ENCODE measurements at places on chromosomes 4 and X. TPM values are rescaled to one million over a fixed set of nuclear protein-coding genes. Genes with fewer than 3 reads are reported as not detected.

- H3K4me3 ChIP-seq = no peak overlapping the region
- no peak overlapping the region for H3K27ac ChIP-seq
- no peaks in the 10 kb centered on the region for H3K27me3 ChIP-seq
- no peaks in the 10 kb centered on the region for H3K36me3 ChIP-seq
Observed at GRCh38 chr4:94934201-94934600, 176.4 kb downstream of the BMPR1B start.

MAGEE1 gene
- 0.95 TPM for total RNA-seq

DNA sequence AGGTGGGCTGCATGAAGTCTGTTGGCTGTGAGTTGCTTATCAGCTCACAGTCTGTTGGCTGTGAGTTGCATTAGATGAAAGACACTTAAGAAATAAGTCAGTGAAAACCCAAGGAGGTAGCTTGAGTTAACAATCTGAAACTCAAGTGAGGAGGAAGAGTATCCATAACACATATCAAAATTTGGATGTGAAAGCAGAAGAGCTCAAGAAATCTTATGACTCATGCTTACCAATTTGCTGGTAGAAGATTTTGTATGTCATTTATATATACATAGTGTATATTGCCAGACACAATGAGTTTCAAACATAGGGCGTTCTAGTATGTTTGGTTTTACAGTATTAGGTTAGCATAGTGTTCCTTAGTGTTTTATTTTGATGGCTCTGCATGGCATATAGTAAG is 107.4 kb downstream of the DDIT4L start:
- no peaks in the 10 kb centered on the region for H3K4me1 ChIP-seq
- H3K27me3 ChIP-seq = no peaks in the 10 kb centered on the region
- no peak overlapping the region for H3K4me3 ChIP-seq
- no peaks in the 10 kb centered on the region for H3K36me3 ChIP-seq
- no peak for DNase-seq
- H3K27ac ChIP-seq = no peak overlapping the region

- H3K36me3 ChIP-seq = no peaks in the 10 kb centered on the region
- no peaks in the 10 kb centered on the region for H3K4me1 ChIP-seq
- H3K4me3 ChIP-seq = no peak overlapping the region
Observed at GRCh38 chr4:91989914-91990313, 313.9 kb upstream of the GRID2 start.

ART3 gene
- total RNA-seq = 2.6 TPM

DNA sequence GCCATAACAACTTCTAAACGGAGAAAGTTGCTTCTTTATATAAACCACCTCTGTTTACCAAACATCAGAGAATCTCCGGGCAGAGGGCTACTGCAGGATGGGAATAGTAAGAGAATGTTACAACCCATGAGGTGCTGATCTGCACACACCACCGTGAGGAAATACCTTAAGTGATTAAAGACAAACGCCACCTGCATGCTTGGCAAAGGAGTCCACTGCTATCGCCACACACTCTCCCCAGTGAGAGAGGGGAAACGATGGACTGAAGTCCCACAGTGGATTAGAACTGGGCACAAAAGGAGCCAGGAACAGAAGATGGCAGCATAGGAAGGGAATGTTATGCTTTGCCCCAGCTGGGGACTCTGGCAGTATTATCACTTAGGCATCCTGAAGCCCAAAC is 15.6 kb downstream of the MAML3 start:
- H3K36me3 ChIP-seq = no peaks in the 10 kb centered on the region
- no peak overlapping the region for H3K27ac ChIP-seq
- H3K4me3 ChIP-seq = no peak overlapping the region
- no peak for DNase-seq

MBNL3 gene
- total RNA-seq = 18.2 TPM

GRCh38 chr4:82266345-82266744 is 107.4 kb downstream of the HNRNPD start:
- H3K27ac ChIP-seq = no peak overlapping the region
- no peak for DNase-seq
- no peak overlapping the region for H3K4me3 ChIP-seq
- no peaks in the 10 kb centered on the region for H3K27me3 ChIP-seq

ARSH gene
- not detected for total RNA-seq

DNA sequence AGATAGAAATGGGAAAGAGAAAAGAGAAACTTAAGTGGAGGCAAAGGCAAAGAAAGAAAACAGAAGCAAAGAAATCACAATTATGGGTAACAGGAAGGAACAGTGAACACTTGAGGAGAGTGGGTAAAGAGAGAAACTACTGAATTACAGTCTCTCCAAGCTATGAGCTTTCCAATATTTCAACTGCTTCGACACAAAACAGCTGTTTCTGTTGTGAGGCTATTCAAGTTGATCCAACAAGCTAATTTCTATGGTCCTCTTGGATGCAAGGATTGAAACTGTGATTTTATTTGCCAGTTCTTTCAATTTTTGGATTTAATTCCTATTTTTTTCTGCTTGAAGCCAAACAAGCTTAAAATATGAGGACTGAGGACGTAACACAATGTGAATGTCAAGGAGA is 80.5 kb upstream of the ADGRA3 start:
- H3K4me3 ChIP-seq = no peak overlapping the region
- DNase-seq = no peak
- no peak overlapping the region for H3K27ac ChIP-seq
- H3K27me3 ChIP-seq = no peaks in the 10 kb centered on the region
- H3K36me3 ChIP-seq = no peaks in the 10 kb centered on the region

GRCh38 chr4:162151850-162152249 is 11.9 kb downstream of the FSTL5 start:
- no peak for DNase-seq
- no peaks in the 10 kb centered on the region for H3K4me1 ChIP-seq
- no peaks in the 10 kb centered on the region for H3K36me3 ChIP-seq
- H3K4me3 ChIP-seq = no peak overlapping the region

- H3K4me1 ChIP-seq = no peaks in the 10 kb centered on the region
- no peaks in the 10 kb centered on the region for H3K36me3 ChIP-seq
- no peaks in the 10 kb centered on the region for H3K27me3 ChIP-seq
- no peak overlapping the region for H3K27ac ChIP-seq
Observed at GRCh38 chr4:111847296-111848008, 297.8 kb upstream of the FAM241A start.

GRCh38 chrX:100379388-100379986 is 30.6 kb downstream of the PCDH19 start:
- no peaks in the 10 kb centered on the region for H3K36me3 ChIP-seq
- no peak overlapping the region for H3K4me3 ChIP-seq
- H3K27ac ChIP-seq = no peak overlapping the region
- H3K4me1 ChIP-seq = peaks cover 15% of the 10 kb centered on the region
- H3K27me3 ChIP-seq = no peaks in the 10 kb centered on the region

DNA sequence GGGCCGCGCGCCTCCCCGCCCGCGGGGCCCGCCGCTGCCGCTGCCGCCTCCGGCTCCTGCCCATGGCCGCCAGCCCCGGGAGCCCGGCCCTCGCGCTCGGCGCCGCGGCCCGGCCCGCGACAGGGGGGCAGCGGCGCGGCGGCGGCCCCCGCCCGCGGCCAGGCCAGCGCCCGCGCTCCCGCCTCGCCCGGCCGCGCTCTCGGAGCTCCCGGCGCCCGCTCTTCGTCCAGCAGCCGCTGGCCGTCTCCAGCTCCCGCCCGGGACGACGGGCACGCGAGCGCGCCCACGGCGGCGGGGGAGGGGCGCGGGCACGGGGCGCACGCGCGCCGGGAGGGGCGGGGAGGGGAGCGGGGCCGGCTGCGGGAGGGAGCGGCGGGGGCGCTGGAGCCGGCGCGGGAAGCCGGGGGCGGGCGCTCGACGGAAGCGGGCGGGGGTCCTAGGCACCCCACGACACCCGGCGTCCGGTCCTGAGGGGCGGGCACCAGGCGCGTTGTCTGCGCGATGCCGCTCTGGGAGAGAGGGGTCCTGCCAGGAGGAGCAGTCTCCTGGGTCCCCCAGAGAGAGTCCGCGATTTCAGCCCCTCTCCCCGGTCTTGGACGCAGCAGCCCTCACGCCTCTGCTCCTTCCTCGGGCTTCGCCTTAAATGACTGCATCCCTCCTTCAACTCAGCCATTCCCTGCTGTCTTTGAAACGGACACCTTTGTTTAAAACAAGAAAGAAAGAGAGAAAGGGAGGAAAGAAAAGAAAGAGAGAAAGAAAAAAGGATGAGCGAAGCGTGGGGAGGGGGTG is 490 bp upstream of the PDZD4 start:
- H3K4me3 ChIP-seq = peak overlapping the region; percentile 49
- H3K4me1 ChIP-seq = peaks cover 4% of the 10 kb centered on the region
- DNase-seq = no peak
- H3K36me3 ChIP-seq = no peaks in the 10 kb centered on the region
- no peaks in the 10 kb centered on the region for H3K27me3 ChIP-seq
- no peak overlapping the region for H3K27ac ChIP-seq

GRCh38 chrX:39749135-39749534 is 348.6 kb downstream of the BCOR start:
- no peak overlapping the region for H3K4me3 ChIP-seq
- no peaks in the 10 kb centered on the region for H3K4me1 ChIP-seq
- no peak overlapping the region for H3K27ac ChIP-seq
- H3K36me3 ChIP-seq = no peaks in the 10 kb centered on the region
- no peak for DNase-seq

- H3K36me3 ChIP-seq = peaks cover 7% of the 10 kb centered on the region
- H3K4me3 ChIP-seq = no peak overlapping the region
- no peak overlapping the region for H3K27ac ChIP-seq
- no peaks in the 10 kb centered on the region for H3K27me3 ChIP-seq
Observed at GRCh38 chr4:150739591-150739990, 157.6 kb downstream of the MAB21L2 start.

AFF2 gene
- 2.5 TPM for total RNA-seq

- no peak overlapping the region for H3K4me3 ChIP-seq
- no peaks in the 10 kb centered on the region for H3K27me3 ChIP-seq
- H3K36me3 ChIP-seq = no peaks in the 10 kb centered on the region
- no peak for DNase-seq
- no peaks in the 10 kb centered on the region for H3K4me1 ChIP-seq
- no peak overlapping the region for H3K27ac ChIP-seq
Observed at GRCh38 chrX:123884809-123885408, 25.1 kb downstream of the XIAP start.

- DNase-seq = no peak
- H3K4me3 ChIP-seq = no peak overlapping the region
- no peaks in the 10 kb centered on the region for H3K4me1 ChIP-seq
- no peaks in the 10 kb centered on the region for H3K36me3 ChIP-seq
- H3K27ac ChIP-seq = no peak overlapping the region
Observed at GRCh38 chr4:139484783-139485311, 30.9 kb downstream of the RAB33B start.

STOX2 gene
- 21.6 TPM for total RNA-seq

- no peak overlapping the region for H3K4me3 ChIP-seq
- H3K27me3 ChIP-seq = no peaks in the 10 kb centered on the region
- H3K36me3 ChIP-seq = no peaks in the 10 kb centered on the region
Observed at GRCh38 chrX:16484338-16484737, 165.6 kb upstream of the S100G start.

DNA sequence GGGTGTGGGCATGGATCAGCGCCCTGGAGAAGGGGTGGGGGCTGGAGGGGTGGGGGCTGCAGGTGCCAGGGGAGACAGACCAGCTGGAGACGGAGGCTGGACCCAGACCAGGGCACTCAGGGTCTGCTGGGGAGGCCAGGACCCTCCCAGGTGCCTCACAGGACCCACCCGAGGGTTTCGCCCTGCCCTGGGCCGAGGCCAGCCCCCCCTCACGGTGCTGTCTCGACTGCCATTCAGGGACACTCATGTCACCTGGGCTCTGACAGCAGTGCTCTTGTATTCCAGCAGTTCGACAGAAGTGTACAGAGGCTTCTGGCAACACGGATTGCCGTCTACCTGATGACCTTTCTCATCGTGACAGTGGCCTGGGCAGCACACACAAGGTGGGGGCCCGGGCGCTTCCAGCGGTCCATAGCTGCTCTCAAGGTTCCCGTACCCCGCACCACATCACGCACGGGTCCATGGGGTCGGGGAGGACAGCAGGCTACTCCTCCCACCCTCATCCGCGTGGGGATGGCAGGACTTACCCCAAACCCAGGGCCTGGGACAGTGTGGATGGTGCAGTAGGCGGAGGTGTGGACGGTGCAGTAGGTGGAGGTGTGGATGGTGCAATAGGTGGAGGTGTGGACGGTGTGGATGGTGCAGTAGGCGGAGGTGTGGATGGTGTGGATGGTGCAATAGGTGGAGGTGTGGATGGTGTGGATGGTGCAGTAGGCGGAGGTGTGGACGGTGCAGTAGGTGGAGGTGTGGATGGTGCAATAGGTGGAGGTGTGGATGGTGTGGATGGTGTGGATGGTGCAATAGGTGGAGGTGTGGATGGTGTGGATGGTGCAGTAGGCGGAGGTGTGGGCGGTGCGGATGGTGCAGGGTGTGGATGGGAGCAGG is 18.1 kb downstream of the TMEM175 start:
- no peak overlapping the region for H3K4me3 ChIP-seq
- H3K27ac ChIP-seq = no peak overlapping the region
- no peaks in the 10 kb centered on the region for H3K27me3 ChIP-seq
- no peak for DNase-seq
- peaks cover 6% of the 10 kb centered on the region for H3K4me1 ChIP-seq

PRRG3 gene
- total RNA-seq = 0.15 TPM

DNA sequence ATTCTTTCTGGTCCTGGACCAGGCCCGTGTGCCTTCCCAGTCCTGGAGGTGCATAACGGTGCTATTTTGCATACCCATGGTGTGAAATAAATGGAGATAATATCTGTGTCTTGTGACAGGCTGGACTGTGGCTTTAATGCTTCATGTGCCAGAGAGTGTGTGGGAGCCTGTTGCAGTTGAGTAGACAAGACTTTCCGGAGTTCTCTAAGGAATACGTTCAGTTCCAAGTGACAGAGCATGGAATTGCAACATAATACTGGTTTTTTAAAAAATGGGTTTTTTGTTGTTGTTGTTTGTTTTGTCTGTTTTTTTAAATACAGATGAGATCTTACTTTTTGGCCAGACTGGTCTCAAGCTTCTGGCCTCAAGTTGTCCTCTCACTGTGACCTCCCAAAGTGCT is 74.0 kb downstream of the HPRT1 start:
- H3K27me3 ChIP-seq = no peaks in the 10 kb centered on the region
- DNase-seq = no peak
- H3K27ac ChIP-seq = no peak overlapping the region

DNA sequence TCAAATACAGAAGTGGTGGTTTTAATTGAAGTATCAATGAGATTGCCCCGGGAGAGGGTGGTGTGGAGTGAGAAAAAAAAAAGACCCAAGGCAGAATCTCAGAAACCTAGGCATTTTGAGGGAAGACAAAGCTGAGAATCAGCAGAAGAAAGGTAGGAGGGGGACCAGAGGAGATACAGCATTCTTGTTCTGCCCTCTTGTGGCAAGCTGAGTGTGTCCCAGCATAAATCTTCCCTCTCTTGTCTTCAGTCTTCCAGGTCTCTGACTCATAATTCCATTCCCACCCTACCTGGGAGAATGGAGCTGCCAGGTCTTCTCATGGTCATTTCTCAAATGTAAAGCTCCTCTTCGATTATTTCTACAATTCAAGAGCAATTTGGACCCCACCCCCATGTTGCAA is 32.7 kb upstream of the MAGED1 start:
- no peaks in the 10 kb centered on the region for H3K36me3 ChIP-seq
- no peak overlapping the region for H3K4me3 ChIP-seq
- H3K27ac ChIP-seq = no peak overlapping the region
- DNase-seq = no peak

Data from esophagus squamous epithelium (tissue), 5 donors.